ENCODE measurements at places on chromosomes 1 and 21.

DNA sequence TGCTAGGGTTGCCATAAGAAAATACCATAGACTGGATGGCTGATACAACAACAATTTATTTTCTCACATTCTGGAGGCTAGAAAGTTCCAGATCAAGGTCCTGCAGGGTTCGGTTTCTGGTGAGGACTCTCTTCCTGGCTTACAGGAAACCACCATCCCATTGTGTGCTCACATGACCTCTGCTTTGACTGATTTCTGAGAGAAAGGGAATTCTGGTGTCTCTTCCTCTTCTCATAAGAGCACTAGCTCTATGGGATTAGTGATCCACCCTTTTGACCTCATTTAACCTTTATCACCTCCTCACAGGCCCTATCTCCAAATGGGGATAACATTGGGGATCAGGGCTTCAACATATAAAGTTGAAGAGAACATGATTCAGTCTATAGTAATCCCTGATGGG lies 47.5 kb downstream of the MRPL39 start:
- no peak for DNase-seq

DNA sequence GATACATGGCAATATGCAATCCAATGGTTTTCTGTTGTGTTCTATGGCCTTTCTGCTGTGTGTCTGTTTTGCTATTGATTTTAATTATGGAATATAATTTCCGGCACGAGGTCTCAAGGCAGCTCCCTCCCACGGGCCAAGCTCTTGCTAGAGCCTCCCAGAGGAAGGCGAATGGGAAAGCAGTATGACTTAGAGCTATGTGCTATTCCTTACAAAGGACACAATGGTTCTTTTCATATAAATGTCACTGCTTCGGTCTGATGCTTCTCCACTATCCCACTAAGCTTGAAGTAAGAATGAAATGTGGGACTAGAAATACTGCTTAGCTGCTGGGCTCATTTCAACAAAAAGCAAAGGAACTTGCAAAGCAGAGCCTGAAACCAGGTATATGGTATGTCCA lies 322.2 kb upstream of the BEND5 start:
- DNase-seq: no peak

- DNase-seq: no peak
Observed at GRCh38 chr1:226576601-226577000, 28.0 kb downstream of the STUM start.

GRCh38 chr1:34406833-34407539 lies 230.3 kb downstream of the C1orf94 start:
- no peak for DNase-seq

DNA sequence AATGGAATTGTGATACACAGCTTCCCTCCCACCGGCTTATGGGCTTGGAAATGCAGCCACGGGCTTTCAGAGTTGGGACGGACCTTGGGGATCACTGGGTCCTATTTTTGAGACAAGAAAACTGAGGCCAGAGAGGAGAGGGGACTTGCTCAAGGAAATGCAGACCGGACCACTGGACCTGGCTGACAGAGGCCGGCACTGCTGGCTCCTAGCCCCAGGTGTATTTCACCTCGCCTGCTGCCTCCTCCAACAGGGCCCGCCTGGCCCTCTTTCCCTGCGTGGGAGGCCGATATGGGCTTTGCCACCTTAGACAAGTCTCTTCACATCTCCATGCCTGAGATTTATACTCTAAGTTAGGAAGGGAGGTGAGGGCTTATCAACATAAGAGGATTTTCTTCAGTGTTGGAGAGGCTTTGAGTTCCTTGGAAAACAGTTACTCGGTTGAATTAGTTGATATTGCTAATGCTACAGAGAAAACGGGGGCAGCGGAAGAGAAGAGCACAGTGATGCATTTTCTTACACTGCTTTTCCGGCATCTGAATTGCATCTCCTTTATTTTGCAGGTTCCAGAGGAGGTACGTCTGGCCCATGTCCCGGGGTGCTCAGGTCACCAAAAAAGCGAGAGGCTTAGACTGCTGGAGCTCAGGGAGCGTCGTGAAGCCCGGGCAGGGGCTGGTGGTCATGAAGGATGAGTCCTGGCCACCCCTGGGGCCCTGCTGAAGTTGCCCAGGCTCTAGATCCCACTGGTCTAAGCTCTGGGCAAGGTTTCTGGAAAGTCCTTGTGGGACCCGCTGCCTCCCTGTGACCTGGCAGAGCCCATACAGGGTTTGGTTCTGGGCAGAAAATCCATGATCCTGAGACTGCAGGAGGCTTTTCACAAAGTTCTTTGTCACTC lies 44.7 kb downstream of the CAPN2 start:
- no peak for DNase-seq

DNA sequence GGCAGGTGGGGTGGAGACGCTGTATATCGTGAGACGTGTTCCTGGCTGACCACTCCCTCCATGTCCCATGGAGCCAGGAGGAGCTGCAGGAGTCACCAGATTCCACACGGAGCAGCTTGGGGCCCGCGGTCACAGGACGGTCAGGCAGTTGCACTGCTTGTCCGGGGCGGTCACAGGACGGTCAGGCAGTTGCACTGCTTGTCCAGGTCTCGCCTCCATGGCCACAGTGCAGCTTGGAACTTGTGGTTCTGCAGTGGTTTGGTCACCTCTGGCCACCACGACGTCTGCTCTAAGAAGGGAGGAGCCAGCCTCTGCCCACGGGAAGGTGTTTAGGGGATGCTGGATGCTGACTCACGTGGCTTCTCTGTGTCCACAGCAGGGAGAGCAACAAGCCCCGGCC lies 33.0 kb downstream of the SLX9 start:
- DNase-seq: no peak

DNA sequence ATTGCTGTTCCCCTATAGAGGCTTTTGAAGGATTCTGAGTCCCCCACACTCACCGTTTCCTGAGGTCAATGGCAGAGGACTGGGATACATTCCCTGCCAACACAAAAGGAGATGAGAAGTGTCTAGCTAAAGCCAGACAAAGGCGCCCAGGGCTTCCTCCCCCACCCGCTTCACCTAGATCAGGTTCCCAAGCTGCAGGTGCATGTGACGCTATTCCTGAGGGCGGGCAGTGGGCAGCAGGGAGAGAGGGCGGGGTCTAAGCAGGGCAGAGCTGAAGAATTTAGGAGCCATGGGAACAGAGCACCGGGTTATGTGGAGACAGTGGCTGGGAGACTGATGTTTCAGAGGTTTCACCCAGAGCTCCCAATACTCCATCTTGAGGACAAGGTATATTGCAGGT lies 6.0 kb upstream of the ARHGEF2 start:
- DNase-seq: no peak

- no peak for DNase-seq
Observed at GRCh38 chr1:18951818-18952391, 4.6 kb downstream of the IFFO2 start.

GRCh38 chr21:42685036-42685435 lies 31.6 kb downstream of the PDE9A start:
- DNase-seq: no peak

- no peak for DNase-seq
Observed at GRCh38 chr1:90724926-90725656, 8.0 kb upstream of the BARHL2 start.

DNA sequence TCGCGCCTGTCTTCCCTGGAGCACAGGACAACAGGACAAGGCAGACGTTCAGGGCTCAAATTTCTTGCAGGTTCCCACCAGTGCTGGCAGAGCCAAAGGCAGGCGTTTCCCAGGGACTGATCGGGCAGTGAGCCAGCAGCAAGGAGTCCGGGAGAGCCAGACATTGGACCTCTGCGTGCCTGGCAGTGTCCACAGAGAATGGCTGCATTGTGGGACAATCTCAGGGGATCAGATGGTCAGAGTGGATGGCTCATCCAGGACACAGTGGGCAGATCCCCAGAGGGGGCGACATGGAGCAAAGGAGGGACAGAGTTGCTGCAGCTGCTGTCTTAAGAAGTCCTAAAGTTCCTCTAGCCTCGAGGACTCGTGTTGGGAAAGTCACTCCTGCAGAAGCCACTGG lies 4.6 kb downstream of the TMEM63A start:
- no peak for DNase-seq

DNA sequence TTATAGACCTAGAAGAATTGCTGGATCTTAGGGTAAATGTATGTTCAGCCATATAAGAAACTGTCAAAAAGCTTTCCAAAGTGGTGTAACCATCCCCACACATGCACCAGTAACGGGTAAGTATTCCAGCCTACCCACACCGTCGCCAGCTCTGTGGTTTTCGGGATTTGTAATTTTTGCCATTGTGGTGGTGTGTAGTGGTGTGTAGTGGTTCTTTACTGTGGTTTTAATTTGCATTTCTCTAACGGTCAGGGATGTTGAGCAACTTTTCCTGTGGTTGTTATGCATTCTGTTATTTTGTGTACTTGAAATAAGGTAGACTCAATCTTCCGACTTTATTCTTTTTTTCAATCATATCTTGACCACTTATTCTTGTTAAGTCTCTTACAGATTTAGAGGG lies 342.4 kb upstream of the AJAP1 start:
- DNase-seq: peak; percentile 22

Data from mesenteric fat pad (tissue), 1 donor.